ENCODE measurements at places on chromosomes 16 and 17.

GRCh38 chr16:85614338-85615013, 1.4 kb downstream of the GSE1 start:
- DNase-seq = no peak

- DNase-seq = peak; percentile 80
These were observed at the start of gene FBXO47 for GRCh38 chr17:38967290-38967738. TSS of gene FBXO47 (minus strand) at chr17:38967403. CDS start at chr17:38963025, 4,378 bp downstream.

- DNase-seq = no peak
These were observed 2.4 kb downstream of the PRSS27 start for GRCh38 chr16:2717383-2718263.

- DNase-seq = no peak
These were observed 265.1 kb downstream of the WWOX start for GRCh38 chr16:78364556-78364880.

GRCh38 chr17:71111460-71111859, 942.1 kb downstream of the KCNJ2 start:
- DNase-seq = no peak

GRCh38 chr17:28622186-28622585, 8.2 kb upstream of the RSKR start:
- DNase-seq = no peak

- DNase-seq = no peak
These were observed 17.3 kb downstream of the KPNA2 start for GRCh38 chr17:68052810-68053209.

- DNase-seq = no peak
These were observed 87.4 kb downstream of the MSI2 start for GRCh38 chr17:57343717-57344116.

- DNase-seq = no peak
These were observed 8.9 kb upstream of the MEOX1 start for GRCh38 chr17:43670645-43671030.

DNA sequence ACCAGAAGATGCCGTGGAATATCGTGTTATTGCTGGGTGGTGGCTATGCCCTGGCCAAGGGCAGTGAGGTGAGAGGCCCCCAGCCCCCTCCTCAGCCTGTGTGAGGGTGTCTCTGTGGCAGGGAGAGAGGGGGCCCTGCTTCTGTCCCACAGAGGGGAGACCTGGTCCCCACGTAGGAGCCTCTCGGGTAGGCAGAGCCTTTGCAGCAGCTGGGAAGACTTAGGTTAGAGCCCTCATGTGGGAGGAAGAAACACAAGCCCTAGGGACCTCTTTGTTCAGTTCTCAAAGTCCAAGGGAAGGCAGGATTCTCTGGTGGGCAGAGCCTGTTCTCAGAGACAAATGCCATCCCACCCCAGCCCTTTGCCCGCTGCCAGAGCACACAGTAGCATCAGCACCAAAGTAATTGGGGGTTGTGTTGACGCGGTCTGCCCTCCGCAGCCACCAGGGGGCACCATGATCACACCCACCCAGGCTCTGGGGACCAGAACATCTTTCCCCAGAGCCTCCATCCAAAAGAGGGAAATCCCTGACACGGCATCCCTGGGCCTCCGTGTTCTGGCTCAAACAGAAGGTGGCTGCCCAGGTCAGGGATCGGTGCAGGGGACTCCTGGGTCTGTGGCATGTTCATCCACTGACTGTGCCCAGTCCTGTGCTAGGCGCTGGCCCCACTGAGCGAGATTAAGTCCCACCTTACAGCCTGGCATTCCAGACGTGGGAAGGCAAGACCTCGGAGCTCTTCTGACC, 11.5 kb upstream of the FOXN1 start:
- peak; percentile 72 for DNase-seq

All from stimulated activated CD8-positive, alpha-beta memory T cell treated with anti-CD3 and anti-CD28 coated beads, Interleukin-2, amount 100 ng/mL, for 48 hours (primary cell).